Activated T-helper 1 cell treated with anti-CD3 and anti-CD28 coated beads, Interleukin-2, amount 50 U/mL, for 16 hours (primary cell): ENCODE measurements at places on chromosomes 2 and 18.

DNA sequence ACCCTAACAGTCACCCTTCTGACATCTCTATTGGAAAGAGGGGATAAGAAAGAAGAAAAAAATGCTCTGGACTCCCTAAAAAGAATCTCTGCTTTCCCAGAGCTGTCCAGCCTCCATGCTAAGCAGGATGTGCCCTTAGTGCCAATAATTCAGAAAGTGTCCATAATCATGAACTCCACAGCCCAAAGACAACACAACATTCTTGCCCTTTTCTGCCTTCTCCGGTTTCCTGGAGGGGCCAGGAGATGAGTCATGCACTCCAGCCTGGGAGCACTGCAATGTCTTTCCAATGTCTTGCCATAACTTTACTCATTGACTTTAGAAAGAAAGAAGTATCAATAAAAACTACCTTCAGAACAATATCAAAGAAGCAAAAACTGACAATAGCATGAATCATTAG is 44.0 kb downstream of the KLF7 start:
- DNase-seq: no peak

- DNase-seq: no peak
Measured at GRCh38 chr2:164714471-164714870, 93.2 kb upstream of the GRB14 start.

- no peak for DNase-seq
Measured at GRCh38 chr2:85120363-85120762, 12.8 kb upstream of the TCF7L1 start.

DNA sequence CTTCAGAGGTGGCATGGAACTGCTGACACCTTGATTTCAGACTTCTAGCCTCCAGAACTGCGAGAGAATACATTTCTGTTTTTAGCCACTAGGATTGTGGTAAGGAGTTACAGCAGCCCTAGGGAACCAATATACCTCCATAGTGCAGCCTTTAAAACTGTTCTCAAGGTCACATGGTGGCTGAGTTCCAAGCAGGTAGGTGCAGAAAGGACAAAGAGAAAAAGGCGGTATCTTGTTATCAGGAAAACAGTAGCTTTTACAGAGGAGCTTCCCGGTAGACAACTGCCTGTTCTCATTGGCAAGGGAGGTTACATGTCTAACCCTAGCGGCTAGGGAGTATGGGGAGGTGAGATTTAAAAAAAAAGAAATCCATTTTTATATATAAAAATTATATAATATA is 96.2 kb upstream of the BCL2L11 start:
- no peak for DNase-seq

GRCh38 chr2:101150306-101151145 is 656 bp downstream of the TBC1D8 start:
- DNase-seq: no peak

DNA sequence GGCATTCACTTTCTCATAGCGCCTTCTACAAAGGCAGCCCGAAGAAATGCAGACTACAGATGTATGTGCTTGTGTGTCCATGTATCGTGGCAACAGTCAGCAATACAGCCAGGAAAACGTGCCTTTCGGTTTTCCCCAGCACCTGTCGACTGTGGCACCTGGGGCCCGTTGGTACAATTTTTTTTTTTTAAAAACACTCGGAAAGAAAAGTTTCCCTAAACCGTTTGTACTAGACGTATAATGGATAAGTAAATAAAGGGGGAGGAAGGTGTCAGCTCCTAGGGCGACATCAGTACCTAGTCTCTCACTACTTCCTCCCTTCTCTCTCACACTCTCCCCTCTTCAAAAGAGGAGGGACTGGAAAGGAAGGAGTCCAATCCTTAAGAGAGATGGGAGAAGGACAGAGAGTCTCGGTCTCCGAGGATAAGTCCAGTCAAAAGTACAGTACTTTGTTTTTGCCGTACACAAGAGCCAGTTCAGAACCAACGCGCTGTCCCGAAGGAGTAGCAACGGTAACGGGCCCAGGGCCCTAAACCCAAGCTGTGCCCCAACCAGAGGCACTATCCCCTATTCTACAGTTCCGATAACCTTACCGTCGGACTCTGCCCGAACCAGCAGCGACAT is 759 bp downstream of the PPP4R3B start:
- peak; percentile 8 for DNase-seq

- no peak for DNase-seq
Measured at GRCh38 chr18:45825258-45826044, at the start of gene SIGLEC15. Gene SIGLEC15 (plus strand): TSS chr18:45825675. CDS start chr18:45825729, 54 bp downstream.

GRCh38 chr2:47309952-47310800 is 92.8 kb upstream of the MSH2 start:
- DNase-seq: no peak

DNA sequence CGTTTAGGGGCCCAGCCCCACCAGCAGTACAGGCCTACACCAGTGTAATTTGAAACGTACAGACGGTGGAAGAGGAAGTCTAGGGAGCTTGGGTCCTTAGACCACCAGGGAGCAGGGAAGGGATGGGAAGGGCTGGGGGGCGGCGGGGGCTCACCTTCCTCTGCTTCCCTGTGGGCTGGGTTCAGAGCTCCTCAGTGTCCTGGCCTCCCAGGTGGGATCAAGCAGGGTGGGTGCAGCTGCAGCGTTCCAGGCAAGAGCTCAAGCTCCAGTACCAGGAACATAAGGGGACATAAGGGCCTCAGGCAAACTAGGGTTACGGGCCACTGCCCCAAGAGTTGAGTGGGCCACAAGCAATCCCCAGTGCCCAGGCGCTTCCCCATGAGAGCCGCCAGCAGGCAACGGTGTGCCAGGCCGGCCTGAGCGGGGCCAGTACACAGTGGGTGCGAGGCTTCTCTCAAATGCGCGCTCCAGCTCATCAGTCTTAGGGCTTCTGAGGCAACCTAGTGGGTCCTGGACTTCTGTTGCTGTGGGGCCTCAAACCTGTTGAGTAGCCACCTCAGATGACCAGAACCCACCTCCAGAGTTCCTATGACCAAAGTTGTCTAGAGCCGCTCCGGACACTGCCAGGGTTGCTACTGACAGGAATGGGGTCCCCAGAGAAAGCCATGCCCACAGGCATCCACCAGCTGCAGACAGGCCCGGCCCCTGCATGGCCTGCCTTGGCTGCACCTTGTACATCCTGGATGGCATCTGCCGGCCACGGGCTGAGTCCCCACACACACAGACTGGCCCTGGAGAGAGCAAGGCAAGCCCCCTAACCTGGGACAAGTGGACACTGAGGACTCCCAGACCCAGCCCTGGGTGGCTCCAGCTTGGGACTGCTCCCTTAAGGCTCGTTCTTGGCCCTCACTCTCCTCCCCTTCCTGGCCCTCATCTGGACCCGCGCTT is 5.2 kb downstream of the ANKRD23 start:
- no peak for DNase-seq

DNA sequence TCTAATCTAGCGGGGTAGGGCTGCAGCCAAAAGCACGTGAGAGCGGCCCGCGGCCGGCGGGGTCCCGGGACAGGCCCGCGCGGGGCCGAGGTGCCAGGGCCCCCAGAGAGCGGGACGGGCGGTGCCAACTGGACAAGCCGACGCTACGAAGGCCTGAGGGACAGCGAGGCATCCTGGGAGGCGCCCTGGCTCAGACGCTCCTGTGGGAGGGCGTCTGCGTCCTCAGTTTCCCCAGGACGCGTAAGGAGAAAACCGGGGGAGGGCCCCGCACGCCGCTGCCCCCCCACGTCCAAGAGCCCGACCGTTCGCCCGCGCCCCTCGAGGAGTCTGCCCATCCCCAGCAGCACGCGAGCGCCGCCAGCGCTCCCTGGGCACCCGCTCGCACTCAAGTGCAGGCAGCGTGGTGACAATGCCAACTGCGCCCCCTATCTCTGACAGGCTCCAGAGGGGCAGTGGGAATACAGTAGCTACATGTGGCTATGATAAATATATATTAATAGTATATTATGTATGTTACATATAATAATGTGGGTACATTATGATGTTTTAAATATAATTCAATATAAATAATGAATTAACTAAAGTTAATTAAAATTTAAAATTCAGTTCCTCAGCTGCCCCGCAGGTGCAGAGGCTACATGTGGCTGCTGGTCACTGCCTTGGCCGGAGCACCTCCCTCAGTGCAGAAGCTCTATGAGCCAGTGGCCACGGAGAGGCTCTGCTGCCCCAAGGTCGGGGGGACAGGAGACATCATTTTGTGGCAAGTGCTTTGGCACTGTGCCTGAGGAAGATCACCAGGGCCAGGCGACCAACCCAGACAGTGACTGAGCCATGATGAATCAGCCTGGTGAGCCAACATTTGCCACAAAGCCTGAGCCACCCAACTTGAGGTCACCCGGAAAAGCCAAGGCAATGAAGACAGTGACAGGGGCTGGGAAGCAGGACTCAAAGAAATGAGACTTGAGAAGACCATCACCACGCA is 5.5 kb upstream of the SFT2D3 start:
- no peak for DNase-seq

DNA sequence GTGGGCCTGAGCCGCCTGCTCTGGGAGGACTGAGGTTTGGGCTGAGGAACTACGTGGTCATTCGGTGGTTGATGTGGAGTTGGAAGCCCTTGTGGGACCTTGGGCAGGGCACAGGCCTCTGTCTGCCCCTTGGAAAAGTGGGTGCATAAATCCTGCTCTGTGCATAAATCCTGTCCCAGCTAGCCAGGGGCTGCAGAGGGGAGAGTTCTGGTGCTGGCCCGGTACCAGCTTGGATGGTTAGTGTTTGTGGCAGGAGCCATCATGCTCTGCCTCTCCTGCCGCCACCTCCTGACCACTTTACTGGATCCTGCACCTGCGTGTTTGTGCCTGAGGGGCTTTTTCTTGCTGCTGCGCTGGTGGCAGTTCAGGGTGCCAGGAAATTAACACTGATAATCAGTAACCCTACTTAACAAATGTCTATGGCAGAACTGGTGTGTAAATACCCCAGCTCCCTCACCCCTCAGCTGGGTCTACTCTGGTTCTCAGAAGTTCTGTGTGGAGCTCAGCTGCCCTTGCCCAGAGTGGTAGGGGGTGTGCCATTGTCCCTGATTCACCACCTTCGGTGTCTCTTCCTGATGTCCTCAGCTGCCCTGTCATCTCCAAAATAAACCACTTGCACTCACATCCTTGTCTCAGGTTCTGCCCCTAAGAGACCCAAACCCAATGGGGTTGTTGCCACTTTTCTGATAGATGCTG is 156.8 kb downstream of the GLI2 start:
- no peak for DNase-seq

- DNase-seq: no peak
Measured at GRCh38 chr2:49278141-49278540, 123.8 kb upstream of the FSHR start.

GRCh38 chr18:3219631-3220335 is at the start of gene MYOM1:
Gene MYOM1 (minus strand): TSS chr18:3219968. CDS start chr18:3215223, 4,745 bp downstream.
- no peak for DNase-seq

GRCh38 chr2:25257032-25257552 is 84.6 kb downstream of the DNMT3A start:
- no peak for DNase-seq

GRCh38 chr18:44699572-44700261 is 19.0 kb downstream of the SETBP1 start:
- no peak for DNase-seq

DNA sequence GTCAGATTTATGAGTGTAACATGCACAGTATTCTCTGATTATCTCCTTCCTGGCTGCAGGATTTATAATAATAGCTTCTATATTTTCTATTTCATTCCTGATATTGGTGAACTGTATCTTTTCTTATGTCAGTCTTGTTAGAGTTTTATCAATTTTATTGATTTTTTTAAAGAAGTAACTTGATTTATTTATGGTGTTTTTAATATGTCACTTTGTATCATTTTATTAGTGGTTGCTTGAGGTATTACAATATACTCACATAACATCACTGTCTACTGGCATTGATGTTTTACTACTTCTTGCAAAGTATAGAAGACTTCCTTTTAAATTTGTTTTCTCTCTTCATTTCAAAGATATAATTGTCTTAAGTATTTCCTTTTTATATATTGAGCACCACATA is 270.5 kb upstream of the GYPC start:
- DNase-seq: no peak

DNA sequence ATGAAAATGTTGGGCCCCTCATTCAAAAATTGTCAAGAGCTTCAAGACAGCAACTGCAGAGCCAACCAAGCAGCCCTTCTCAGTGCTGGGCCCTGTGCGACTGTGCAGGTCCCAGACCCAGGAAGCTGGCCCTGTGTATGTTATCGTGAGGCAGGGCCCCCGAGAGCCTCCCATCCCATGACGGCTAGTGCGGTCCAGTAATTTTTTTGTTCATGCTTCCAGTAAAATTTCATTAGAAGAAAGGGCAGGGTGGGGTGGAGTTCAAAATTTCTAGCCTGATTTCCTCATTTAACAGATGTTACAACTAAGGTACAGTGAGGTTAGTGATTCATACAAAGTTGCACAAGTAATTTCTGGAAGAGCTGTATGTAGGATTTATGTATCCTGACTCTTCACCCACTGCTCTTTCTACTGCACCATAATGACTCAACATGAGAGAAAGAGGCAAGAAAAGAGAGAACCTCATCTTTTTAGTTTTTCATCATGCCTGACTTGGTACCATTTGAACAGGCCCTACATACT is 105.5 kb downstream of the ZEB2 start:
- no peak for DNase-seq

DNA sequence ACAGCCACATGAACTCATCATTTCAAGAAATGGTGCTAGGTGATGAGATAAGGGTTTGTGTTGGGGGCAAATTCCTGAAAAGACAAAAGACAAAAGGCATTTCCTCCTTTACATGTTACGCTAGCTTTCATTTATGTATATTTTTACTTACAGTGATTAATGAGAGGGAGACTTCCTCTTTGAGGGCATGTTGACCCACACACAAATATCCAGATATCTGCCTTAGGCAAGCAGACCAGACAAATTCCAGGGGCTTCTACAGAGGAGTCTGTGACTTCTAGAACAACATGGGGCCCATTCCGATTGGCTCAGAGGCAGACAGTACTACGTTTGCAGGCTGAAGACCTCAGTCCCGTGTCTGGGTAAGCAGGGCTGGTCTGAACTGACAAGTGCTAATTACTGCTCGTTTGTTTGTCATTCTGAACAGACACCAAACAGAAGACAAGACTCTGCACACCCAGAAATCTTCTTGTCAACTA is 74.8 kb upstream of the ST6GAL2 start:
- DNase-seq: no peak

GRCh38 chr2:178315488-178315948 is 121.2 kb downstream of the OSBPL6 start:
- DNase-seq: no peak

GRCh38 chr2:11901351-11902069 is 155.1 kb downstream of the LPIN1 start:
- no peak for DNase-seq

DNA sequence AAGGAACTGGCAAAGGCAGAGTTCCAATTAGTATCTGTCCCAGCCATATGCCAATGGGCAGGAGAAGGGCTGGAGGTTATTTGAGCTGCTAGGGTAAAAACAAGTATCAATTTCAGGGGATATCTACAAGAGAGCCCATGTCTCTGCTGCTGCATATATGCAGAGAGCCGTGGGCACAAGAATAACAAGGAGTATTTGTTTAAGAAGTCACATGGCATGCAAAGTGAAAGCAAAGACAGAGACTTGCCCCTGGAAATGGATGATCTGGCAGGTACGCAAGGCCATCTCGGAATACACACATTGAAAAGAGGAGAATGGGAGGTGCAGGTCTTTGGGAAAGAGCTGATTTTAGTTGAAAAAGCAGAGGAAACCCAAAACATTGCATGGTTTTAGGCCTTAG is 170.6 kb downstream of the EVA1A start:
- DNase-seq: no peak
